ENCODE measurements at places on chromosomes 16 and 17. TPM values are rescaled to one million over a fixed set of nuclear protein-coding genes. Genes with fewer than 3 reads are reported as not detected.
A peak's percentile ranks its signal among the peaks of the same experiment; 100 is the strongest.

DNA sequence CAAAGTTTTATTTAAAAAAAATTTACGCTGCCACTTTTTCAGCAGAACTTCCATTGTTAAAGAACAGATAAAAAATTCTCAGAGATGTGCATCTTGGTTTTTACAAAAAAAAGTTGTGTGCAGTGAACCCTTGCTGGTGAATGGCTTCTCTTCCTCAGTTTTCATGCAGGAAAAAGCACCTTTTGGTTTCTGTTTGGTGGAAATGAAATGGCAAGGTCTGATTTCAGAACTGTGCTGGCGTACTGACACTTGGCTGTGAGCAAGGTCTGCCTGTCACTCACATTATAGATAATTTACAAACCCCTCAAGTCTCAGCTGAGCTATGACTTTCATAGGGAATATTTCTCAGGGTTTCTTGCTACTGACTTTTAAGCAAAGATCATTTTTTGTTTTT, 5.7 kb upstream of the SALL1 start:
- H3K36me3 ChIP-seq, result no peaks in the 10 kb centered on the region
- no peak overlapping the region for H3K4me3 ChIP-seq
- peaks cover 5% of the 10 kb centered on the region for H3K27me3 ChIP-seq
- no peak overlapping the region for H3K27ac ChIP-seq
- no peak for DNase-seq

DNA sequence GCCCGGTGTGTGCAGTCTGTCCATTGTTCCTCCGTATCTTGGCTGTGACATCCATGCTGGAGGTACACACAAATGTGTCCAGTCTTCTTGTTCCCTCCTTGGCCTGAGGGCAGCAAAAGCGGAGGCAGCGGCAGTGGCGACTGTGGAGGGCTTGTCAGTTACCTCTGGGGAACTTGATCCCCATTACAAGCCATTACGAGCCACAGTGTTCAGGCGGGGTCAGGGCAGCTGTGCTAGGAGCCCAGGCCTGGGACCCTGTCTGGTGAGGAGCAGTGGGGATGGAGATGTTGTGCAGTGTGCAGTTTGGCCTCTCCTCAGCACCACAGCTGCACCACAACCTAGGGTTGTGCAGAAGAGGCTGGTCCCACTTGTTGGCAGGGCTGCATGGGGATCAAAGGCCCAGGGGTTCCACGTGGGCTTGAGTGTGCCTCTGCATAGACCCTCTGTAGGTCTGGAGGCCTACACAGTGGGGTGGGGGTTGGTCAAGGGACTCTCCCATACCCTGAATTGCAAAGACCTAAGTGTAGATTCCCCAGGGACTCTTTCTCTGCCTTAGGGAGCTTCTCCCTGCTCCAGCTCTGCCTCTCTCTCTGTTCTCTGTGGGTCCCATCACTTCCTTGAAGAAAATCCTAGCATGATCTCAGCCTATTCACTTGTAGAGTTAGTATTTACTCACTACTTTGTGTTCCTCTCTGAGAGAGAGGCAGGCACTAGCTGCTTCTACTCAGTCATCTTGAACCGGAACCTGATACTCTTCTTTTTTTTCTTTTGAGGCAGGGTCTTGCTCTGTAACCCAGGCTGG, 58.8 kb downstream of the SLFN11 start:
- peak overlapping the region; percentile 83 for H3K4me3 ChIP-seq
- peaks cover 25% of the 10 kb centered on the region for H3K4me1 ChIP-seq
- DNase-seq, result no peak
- no peaks in the 10 kb centered on the region for H3K27me3 ChIP-seq
- no peaks in the 10 kb centered on the region for H3K36me3 ChIP-seq

DNA sequence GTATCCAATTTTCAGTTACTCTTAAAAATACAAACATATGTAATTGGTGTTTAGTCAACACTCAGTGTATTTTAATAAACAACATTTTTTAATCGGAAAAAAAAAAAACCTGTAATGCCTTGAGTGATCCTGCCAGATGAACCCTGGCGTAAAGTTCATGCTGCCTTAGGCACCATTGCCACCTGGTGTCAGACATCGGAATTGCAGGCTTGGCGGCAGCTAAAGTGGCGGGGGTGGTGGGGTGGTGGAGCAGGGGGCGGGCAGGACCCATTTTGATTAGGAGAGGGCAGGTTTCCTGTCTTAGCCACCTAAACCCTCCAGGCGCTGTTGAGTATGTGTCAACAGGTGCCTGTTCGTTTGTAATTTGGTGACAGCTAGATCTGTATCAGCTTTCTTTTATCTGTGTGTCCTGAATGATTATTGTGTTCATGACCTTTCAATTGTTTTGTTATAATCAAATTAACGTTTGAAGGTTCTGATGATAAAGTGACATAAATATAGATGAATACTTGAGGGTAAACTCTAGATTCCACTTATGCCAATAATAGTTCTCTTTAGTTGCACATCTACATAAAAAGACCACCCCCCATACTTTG, 588.7 kb downstream of the CDH13 start:
- no peak overlapping the region for H3K27ac ChIP-seq
- no peaks in the 10 kb centered on the region for H3K4me1 ChIP-seq
- DNase-seq, result no peak
- no peak overlapping the region for H3K4me3 ChIP-seq
- H3K27me3 ChIP-seq, result no peaks in the 10 kb centered on the region

GRCh38 chr16:8376430-8376829, 213.9 kb downstream of the TMEM114 start:
- H3K36me3 ChIP-seq, result no peaks in the 10 kb centered on the region
- no peak overlapping the region for H3K4me3 ChIP-seq
- H3K4me1 ChIP-seq, result no peaks in the 10 kb centered on the region

Gene NPIPA5
- 16.7 TPM for total RNA-seq

Gene EFNB3
- not detected for total RNA-seq

- no peak overlapping the region for H3K4me3 ChIP-seq
- no peak overlapping the region for H3K27ac ChIP-seq
- H3K36me3 ChIP-seq, result no peaks in the 10 kb centered on the region
- peaks cover 4% of the 10 kb centered on the region for H3K27me3 ChIP-seq
- DNase-seq, result no peak
- H3K4me1 ChIP-seq, result peaks cover 10% of the 10 kb centered on the region
Observed at GRCh38 chr17:80984749-80985148, 6.9 kb upstream of the CHMP6 start.

Gene GGNBP2
- total RNA-seq, result 67.0 TPM

Gene SLC52A1
- total RNA-seq, result 0.64 TPM

- peak overlapping the region; percentile 60 for H3K27ac ChIP-seq
- no peaks in the 10 kb centered on the region for H3K27me3 ChIP-seq
- peaks cover 62% of the 10 kb centered on the region for H3K4me1 ChIP-seq
- peak overlapping the region; percentile 57 for H3K4me3 ChIP-seq
- H3K36me3 ChIP-seq, result no peaks in the 10 kb centered on the region
- DNase-seq, result no peak
Observed at GRCh38 chr16:30381291-30382041, 895 bp downstream of the SEPTIN1 start.

Gene KRTAP4-3
- not detected for total RNA-seq

Gene SLC16A6
- total RNA-seq, result 8.4 TPM

GRCh38 chr16:49773534-49774475, 82.1 kb downstream of the ZNF423 start:
- H3K4me1 ChIP-seq, result no peaks in the 10 kb centered on the region
- no peak overlapping the region for H3K4me3 ChIP-seq
- H3K27ac ChIP-seq, result no peak overlapping the region
- H3K27me3 ChIP-seq, result no peaks in the 10 kb centered on the region

Gene FSCN2
- 0.49 TPM for total RNA-seq

GRCh38 chr16:58684001-58684353, 593 bp downstream of the SLC38A7 start:
- no peaks in the 10 kb centered on the region for H3K36me3 ChIP-seq
- H3K4me3 ChIP-seq, result peak overlapping the region; percentile 80
- no peaks in the 10 kb centered on the region for H3K27me3 ChIP-seq

DNA sequence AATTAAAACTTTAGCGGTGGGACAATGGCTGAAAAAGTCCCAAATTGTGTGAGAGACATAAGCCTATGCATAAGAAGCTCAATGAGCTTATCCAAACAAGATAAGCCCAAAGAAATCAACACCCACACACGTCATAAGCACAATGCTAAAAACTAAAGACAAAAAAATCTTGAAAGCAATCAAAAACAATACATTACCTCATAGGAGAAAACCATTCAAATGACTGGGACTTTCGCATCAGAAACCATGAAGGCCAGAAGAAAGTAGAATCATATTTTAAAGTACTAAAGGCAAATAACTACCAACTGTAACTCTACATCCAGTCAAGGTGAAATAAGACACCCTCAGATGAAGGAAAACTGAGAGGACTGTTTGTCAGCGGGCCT, 50.2 kb downstream of the ZCCHC14 start:
- H3K27me3 ChIP-seq, result no peaks in the 10 kb centered on the region
- no peak for DNase-seq

GRCh38 chr17:53321651-53322050, 501.1 kb upstream of the KIF2B start:
- no peak overlapping the region for H3K27ac ChIP-seq
- no peaks in the 10 kb centered on the region for H3K27me3 ChIP-seq
- H3K4me3 ChIP-seq, result no peak overlapping the region
- H3K36me3 ChIP-seq, result no peaks in the 10 kb centered on the region
- no peaks in the 10 kb centered on the region for H3K4me1 ChIP-seq

DNA sequence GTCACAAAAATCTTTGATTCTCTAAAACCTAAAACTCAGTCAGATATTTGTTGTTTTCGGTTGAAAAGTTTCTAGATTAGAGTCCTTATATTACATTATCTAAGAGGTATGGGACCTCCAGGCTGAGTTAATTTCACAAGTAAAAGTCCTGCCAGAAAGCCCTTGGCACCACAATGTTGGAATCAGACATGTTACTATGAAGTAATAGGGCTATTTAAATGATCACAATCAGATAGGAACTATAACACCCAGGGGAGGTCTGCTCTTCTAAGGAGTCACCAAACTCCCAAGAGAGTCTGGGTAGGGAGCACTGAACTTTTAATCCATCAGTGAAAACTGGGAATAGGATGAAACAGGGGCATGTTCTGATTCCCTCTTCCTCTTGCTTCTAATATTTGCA, 54.2 kb downstream of the WIPI1 start:
- no peak for DNase-seq
- H3K4me3 ChIP-seq, result no peak overlapping the region
- H3K4me1 ChIP-seq, result peaks cover 24% of the 10 kb centered on the region
- H3K27me3 ChIP-seq, result no peaks in the 10 kb centered on the region
- no peak overlapping the region for H3K27ac ChIP-seq

DNA sequence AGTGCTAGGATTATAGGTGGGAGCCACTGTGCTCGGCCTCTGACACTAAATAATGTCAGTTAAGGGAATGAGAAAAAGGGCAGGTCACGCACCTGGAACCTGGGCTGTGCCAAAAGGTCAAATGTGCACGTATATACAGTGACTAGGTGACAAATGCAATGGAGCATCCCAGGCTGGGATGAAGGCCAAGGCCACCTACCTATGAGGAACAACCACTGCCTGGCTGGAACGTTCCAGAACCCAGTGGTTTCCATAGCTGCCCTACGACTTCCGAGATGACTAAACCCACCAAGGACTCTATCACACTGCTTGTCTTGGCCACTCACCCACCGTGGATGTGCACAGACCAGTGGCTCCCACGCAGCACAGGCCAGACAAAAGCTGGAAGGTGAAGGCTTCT, 16.1 kb downstream of the ZNF500 start:
- H3K4me1 ChIP-seq, result peaks cover 8% of the 10 kb centered on the region
- H3K36me3 ChIP-seq, result peaks cover 9% of the 10 kb centered on the region
- H3K4me3 ChIP-seq, result no peak overlapping the region
- no peak overlapping the region for H3K27ac ChIP-seq
- no peak for DNase-seq

GRCh38 chr17:34979650-34980352, 511 bp upstream of the LIG3 start:
- H3K4me1 ChIP-seq, result peaks cover 40% of the 10 kb centered on the region
- peak overlapping the region; percentile 68 for H3K4me3 ChIP-seq
- H3K27me3 ChIP-seq, result no peaks in the 10 kb centered on the region

Gene CEP295NL
- total RNA-seq, result not detected

Gene ASGR1
- total RNA-seq, result 0.55 TPM

GRCh38 chr17:19002805-19003542, 1.6 kb downstream of the FAM83G start:
- no peaks in the 10 kb centered on the region for H3K36me3 ChIP-seq
- H3K4me1 ChIP-seq, result peaks cover 36% of the 10 kb centered on the region
- H3K4me3 ChIP-seq, result peak overlapping the region; percentile 53
- peak; percentile 21 for DNase-seq
- H3K27ac ChIP-seq, result no peak overlapping the region

Data from CD8-positive, alpha-beta memory T cell (primary cell).